B cell (primary cell): ENCODE measurements at places on chromosomes 4 and X.

DNA sequence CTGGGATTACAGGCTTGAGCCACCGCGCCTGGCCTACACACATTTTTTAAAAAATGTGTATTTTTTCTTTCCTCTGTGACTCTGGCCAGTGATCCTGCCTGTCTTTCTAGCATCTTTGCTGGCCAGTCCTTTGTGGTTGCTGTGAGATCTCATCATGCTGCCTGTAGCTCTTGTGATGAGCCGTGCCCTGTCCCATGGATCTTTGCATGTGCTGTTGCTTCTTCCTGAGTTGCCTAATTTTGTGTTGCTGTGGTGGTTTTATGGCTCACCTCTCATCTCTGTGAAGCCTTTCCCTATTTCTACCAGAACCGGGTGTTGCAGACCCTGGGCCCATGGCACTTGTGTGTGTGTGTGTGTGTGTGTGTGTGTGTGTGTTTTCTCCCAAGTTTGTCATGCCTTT lies 8.3 kb downstream of the NSD2 start:
- DNase-seq, result no peak

DNA sequence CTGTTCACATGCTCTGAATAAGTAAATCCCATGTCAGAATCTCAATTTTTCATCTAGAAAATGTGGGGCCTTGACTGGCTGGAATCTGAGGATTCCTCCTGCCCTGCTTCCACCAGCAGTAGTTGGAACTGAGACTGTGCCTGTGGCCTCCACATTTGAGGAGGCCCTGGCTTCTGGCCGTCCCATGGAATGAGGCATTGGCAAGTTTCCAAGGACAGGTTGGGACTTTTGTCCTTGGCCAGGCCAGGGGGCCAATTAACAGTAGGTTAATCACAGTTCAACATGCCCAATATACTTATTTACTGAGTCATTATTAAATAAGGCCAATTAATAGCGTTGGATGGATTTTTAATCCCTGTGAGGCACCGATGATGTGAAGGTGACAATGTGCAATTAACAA lies 50.2 kb upstream of the GABRE start:
- DNase-seq, result no peak

GRCh38 chrX:100584611-100585010 lies at the start of gene TNMD:
Gene TNMD (plus strand): TSS chrX:100584936. CDS start chrX:100585019, 83 bp downstream.
- no peak for DNase-seq

DNA sequence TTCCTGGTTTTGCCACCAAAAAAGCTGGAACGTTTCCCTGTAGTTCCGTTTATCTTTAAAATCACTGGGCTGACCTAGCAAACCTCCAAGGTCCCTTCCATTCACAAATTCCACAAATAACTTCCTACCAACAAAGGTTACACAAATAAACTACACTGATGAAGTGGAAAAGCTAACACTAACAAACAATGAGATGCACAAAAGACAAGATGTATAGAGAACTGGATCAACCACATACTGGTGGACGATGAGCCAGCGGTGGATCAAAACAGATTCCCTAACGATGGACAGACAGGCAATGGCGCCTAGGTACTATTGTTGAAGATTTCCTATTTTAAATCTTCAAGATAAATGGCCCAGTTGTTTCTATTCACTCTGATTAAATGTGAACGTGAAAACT lies 15.5 kb downstream of the AFAP1 start:
- DNase-seq, result no peak

GRCh38 chr4:139919521-139919920 lies 234.5 kb downstream of the MAML3 start:
- no peak for DNase-seq

- DNase-seq, result no peak
Observed at GRCh38 chrX:10636337-10636736, 16.0 kb upstream of the MID1 start.

- DNase-seq, result no peak
Observed at GRCh38 chr4:7067126-7067451, 775 bp downstream of the GRPEL1 start.

GRCh38 chr4:73904491-73904890 lies 35.3 kb downstream of the CXCL1 start:
- DNase-seq, result no peak

GRCh38 chr4:186265683-186266652 lies at the start of gene F11:
Gene F11 (plus strand): TSS chr4:186266189. CDS start chr4:186267137, 948 bp downstream.
- no peak for DNase-seq

- DNase-seq, result no peak
Observed at GRCh38 chr4:6225469-6225868, 25.1 kb upstream of the JAKMIP1 start.

DNA sequence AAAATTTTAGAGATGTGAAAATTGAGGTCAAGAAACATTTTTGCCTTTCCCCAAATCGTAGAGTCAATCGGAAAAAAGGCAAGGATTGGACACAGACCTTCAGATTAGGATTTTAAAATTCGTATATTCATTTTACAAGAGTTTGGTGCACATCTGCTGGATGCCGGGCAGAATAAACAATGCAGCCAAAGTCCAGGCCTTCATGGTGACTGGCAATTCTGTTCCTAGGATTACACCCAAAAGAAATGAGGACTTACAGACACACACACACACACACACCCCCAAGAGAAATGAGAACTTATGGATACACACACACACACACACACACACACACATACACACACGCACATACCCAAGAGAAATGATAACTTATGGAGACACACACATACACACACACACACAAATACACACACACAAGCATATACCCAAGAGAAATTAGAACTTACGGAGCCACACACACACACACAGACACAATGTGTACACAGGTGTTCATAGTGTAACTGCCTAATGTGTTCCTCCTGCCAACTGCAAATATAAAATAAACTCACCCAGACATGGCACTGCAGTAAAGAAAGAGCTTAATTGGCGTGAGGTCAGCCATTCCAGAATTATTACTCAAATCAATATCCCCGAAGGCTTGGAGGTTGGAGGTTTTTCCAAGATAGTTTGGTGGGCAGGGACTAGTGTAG lies 165.7 kb upstream of the STS start:
- no peak for DNase-seq

DNA sequence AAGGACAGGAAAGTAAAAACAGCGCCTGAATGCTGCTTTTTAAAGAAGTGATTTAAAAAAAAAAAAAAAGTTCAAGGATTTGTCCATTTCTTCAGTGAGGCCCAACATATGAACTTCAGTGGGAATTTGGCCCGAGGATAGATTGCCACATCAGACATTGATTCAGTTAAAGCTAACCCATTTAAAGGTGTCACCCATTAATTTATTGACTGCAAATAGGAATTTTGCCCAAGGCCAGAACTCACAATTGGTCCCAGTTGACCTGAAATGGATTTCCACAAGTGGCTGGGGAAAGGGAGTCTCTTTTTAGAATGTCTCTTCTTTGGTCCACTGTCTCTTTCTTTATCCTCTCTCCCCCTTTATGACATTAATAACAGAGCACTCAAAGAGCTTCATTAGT lies 86.5 kb upstream of the RPL34 start:
- DNase-seq, result no peak

GRCh38 chr4:161356351-161356750 lies 807.4 kb downstream of the FSTL5 start:
- no peak for DNase-seq

- no peak for DNase-seq
Observed at GRCh38 chr4:99165978-99166377, 21.9 kb upstream of the ADH4 start.

DNA sequence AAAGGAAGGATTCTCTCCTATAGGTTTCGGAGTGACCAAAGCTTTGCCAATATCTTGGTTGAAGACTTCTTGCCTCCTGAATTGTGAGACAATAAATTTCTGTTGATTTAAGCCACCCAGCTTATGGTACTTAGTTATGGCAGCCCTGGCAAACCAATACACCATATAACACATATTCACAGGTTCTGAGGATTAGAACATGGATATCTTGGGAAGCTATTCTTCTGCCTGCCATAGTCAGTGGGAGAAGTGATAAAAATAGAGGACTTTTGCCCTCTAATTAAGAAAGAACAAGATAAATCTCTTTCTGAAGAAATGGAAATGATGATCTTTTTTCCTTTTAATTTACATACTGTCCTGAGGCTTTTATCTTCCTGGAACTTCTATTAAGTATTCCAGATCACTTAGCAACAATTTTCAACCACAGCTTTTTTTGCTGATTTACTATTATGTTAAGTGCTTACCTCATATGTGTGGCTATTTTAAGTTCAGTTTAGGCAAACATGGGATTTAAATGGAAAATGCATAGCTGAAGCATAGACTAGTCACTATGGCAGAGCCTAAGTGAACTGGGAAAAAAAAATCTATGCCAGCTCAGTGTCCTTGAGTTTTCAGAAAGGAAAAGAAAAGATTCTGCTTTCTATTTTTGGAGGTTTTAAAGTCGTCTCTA lies 381.7 kb downstream of the STPG2 start:
- DNase-seq, result no peak

DNA sequence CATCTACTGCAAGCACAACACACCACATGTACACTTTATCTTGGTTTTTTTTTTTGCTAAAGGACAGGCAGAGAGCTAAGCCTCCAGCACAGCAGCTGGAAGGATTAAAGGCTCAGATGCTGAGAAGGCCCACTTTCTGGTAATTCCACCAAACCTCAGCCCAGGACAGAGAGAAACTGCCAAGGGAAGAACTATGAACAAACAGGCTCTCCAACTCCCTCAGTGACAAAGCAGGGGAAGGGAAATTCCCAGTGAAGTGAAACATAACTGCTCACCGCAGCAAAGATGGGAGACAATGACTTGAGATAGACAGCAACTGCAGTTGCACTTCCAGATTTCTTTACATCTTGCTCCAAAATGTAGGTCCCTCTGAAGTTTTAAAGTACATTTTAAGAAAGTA lies 4.8 kb downstream of the PROM1 start:
- DNase-seq, result no peak

DNA sequence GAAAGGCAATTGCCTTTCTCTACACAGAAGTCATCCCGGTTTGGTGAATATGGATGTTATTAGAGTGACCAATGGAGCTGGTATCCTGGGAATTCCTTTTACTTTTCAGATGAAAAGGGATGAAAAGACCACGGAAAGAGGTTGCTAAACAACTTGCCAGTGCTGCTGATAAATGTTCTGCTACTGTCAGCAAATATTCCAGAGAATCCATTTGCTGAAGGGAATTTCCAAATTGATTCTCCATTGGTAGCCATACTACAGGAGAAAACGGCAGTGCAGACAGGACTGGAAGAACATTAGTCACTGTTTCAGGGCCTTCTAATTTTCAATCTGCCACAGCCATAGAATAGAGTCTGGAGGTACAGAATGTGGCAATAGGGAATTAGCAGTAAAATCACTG lies 451.5 kb downstream of the PCDH11X start:
- no peak for DNase-seq

- DNase-seq, result no peak
Observed at GRCh38 chr4:140662082-140662869, 93.5 kb upstream of the UCP1 start.

- no peak for DNase-seq
Observed at GRCh38 chr4:134544303-134544770, 342.7 kb upstream of the PABPC4L start.

- no peak for DNase-seq
Observed at GRCh38 chrX:1264556-1264955, 4.1 kb upstream of the CSF2RA start.

DNA sequence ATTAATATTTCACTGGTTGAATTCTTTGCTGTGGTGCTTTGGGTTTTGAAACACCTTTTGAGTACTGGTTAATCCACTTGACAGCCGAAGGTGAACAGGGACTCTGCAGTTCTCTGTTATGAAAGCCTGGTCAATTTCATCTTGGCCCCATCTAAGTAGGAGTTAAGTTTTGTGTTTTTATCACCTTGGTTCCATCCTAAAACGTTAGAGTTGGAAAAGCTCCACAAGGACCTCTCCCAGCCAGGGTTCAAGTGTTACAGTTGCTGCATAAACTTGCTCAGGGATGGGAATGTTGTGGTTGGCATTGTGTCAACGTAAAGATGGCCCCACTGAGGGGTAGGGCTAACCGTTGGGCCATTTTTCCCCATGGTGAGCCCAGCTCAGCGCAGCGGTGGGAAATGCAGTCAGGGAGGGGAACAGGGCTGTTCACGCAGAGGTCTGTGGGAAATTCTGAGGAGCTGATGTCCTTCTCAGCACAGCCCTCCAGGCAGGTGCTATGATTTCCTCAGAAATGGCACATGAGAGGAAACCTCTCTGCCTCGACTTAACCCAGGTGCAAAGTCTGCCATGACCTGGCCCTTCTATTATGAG lies 188.7 kb downstream of the STIM2 start:
- DNase-seq, result no peak

- DNase-seq, result peak; percentile 67
Observed at GRCh38 chr4:15778289-15779241, at the start of gene CD38. Gene CD38 (plus strand): TSS chr4:15778328. CDS start chr4:15778415, 87 bp downstream.

DNA sequence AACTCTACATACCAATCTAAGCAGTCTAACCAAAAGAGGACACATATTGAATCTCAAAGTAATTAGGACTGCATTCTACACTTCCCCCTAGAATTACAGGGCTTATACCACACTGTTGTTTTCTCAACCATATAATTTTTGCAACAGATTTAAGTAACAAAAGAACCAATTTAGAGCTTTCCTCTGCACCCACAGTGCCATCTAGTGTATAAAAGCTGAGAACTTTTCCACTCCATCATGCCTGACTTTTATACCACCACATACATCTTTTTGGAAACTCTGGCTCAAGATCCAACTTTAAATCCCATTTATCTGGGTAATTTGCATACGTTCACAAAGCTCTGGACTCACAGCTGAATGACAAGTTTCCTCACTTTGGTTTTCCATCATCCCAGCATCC lies 99.5 kb downstream of the EFHC2 start:
- peak; percentile 46 for DNase-seq

DNA sequence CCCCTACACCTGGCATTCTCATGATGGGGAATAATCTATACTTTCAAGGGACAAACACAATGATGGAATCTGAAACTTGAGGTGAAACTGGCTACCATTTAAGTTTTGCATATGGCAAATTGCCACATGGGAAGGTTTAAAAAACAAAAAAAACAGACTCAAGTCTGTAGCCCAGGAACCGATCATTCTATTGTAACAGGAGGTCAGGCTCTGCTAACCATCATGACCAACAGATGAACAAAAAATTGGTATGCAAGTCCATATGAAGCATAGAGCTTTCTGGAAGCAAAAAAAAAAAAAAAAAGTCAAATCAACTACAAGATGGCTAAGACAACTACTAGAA lies 594.3 kb upstream of the DIPK2B start:
- DNase-seq, result no peak

GRCh38 chrX:22742174-22742573 lies 257.6 kb upstream of the DDX53 start:
- no peak for DNase-seq

- DNase-seq, result no peak
Observed at GRCh38 chr4:159516556-159517140, 413.8 kb downstream of the RAPGEF2 start.

- DNase-seq, result peak; percentile 27
Observed at GRCh38 chr4:75069493-75070074, 136.7 kb downstream of the PARM1 start.

GRCh38 chrX:65537229-65537628 lies 2.6 kb upstream of the LAS1L start:
- DNase-seq, result no peak
